Activated CD4-positive, alpha-beta T cell treated with anti-CD3 and anti-CD28 coated beads, Interleukin-2, amount 10 ng/mL, durations not matched to agents 7 days and 5 days (primary cell): ENCODE measurements at places on chromosomes 12 and 14. TPM values are rescaled to one million over a fixed set of nuclear protein-coding genes. Genes with fewer than 3 reads are reported as not detected.
A peak's percentile ranks its signal among the peaks of the same experiment; 100 is the strongest.

DNA sequence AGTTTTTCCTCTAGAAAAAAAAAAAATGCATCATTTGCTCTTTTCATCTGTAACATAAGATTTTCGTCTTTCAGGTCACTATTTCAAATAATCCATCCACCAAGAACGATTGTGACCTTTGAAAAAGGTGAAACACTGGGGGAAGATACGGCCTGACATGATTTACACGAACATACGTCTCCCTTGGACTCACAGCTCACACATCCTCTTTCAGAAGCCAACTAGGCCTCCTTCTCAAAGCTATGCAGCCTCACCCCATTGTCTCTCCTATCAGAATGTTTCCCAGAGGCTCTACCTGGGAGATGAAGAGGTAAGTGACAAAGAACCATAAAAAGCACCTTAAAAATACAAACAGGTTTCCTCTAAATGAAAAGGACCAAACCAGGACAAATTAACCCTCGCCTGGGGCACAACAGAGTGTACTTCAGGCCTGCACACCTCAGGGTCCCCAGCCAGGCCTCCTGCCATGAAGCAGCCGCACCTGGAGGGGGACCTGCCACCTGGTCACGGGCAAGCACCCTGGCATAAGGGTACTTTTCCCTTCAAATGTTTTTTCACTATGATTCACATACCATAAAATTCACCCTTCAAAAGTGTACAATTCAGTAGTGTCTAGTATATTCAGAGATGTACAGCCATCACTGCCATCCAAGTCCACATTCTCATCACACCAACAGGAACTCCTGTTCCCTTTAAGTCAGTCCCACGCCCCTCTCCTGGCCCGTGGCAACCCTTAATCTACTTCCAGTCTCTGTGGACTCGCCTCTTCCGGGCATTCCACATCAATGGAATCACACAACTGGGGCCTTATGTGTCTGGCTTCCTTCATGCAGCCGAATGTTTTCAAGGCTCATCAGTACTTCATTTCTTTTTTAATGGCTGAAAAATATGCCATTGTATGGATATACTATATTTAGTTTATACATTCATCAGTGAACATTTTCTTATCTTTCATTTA lies 5.4 kb downstream of the SLC15A4 start:
- H3K36me3 ChIP-seq, result peaks cover 42% of the 10 kb centered on the region
- no peaks in the 10 kb centered on the region for H3K27me3 ChIP-seq
- H3K4me1 ChIP-seq, result peaks cover 61% of the 10 kb centered on the region
- no peak for DNase-seq

The RAD51AP1 gene
- 52.3 TPM for total RNA-seq

GRCh38 chr12:84696908-84697540 lies 215.6 kb downstream of the SLC6A15 start:
- no peaks in the 10 kb centered on the region for H3K27me3 ChIP-seq
- no peaks in the 10 kb centered on the region for H3K36me3 ChIP-seq
- no peaks in the 10 kb centered on the region for H3K4me1 ChIP-seq
- no peak overlapping the region for H3K27ac ChIP-seq
- H3K4me3 ChIP-seq, result no peak overlapping the region
- DNase-seq, result no peak

The DYRK2 gene
- 69.8 TPM for total RNA-seq

DNA sequence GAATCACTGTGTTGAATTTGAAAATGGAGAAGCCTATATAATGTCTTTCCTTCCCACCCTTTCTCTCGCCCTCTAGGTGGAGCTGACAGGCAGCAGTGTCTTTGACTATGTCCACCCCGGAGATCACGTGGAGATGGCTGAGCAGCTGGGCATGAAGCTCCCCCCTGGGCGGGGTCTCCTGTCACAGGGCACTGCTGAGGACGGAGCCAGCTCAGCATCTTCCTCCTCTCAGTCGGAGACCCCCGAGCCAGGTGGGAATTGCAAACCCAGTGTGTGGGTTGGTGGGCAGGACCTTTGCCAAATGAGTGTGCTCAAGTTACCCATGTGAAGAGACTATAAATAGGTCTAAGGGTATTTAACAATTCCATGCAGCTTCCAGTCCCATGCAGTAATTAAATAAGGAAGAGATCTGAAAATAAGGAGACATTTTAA lies 274.7 kb downstream of the EGLN3 start:
- H3K4me1 ChIP-seq, result no peaks in the 10 kb centered on the region
- no peaks in the 10 kb centered on the region for H3K27me3 ChIP-seq
- DNase-seq, result no peak
- no peak overlapping the region for H3K4me3 ChIP-seq
- no peaks in the 10 kb centered on the region for H3K36me3 ChIP-seq
- no peak overlapping the region for H3K27ac ChIP-seq

The UTP20 gene
- 15.9 TPM for total RNA-seq

The KRT6C gene
- total RNA-seq, result not detected

DNA sequence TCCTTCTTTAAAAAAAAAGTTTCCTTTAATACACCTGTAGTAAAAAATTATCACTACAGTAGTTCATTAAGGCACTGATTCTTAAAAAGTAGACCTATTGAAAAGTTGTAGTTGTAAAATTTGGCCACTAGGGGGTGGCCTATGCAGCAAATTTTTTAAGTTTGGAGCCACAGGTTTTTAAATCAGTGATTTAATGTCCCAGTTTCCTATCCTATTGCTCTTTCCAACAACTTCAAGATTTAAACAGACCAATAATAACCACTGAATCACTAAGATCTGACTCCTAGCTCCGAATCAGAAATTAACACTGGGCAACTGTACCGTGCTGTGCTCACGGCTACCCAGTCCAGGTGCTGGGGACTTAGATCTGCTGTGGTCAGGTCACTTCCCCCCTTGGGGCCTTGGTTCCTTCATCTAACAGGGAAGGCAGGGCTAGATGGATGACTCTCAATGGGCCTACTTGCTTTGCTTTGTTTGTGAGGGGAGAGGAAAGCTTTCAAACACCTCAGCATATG lies 279.3 kb downstream of the MED13L start:
- no peak overlapping the region for H3K4me3 ChIP-seq
- DNase-seq, result peak; percentile 35
- H3K4me1 ChIP-seq, result peaks cover 7% of the 10 kb centered on the region
- H3K27me3 ChIP-seq, result no peaks in the 10 kb centered on the region

The GLT8D2 gene
- not detected for total RNA-seq

DNA sequence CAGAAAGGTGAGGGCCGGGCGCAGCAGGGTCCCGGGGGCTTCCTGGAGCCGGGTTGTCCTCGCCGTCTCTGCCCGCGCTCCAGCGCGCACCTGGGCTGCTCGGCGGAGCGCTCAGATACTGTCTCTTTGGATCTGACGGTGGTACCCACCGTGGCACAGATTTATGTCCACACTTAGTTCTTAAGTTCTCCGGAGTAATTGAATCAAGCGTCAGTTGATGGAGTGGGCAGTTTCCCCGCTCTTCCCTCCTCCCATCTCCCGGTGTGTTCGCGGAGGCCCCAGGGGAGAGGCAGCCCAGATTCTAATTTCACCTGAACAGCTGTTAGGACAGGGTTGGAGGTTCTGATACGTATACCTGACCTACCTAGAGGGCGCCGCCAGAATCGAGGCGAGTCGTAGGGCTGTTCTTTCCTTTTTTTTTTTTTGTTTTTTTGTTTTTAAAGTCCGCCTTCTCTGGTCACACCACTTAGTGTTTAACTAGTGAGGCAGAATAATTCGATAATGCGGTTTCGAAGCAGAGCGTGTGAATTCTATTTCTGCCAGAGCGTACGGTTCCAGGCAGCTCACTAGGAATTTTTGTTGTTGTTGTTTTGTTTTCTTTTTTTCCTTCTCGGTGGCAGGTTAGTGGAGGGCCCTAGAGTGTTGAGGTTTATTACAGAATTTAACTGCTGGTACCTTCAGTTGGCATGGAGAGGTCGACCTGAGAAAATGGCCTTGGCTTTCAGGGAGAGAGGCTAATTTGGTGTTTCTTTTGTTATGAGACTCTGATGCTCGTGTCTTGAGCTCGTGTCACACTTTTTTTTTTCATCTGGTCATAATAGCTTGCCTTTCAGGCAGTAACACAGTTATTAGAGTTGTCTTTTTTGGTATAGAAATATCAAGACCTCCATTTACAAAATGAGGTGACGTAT lies 22.3 kb upstream of the GNS start:
- peaks cover 5% of the 10 kb centered on the region for H3K36me3 ChIP-seq
- H3K27me3 ChIP-seq, result peaks cover 75% of the 10 kb centered on the region
- DNase-seq, result no peak

DNA sequence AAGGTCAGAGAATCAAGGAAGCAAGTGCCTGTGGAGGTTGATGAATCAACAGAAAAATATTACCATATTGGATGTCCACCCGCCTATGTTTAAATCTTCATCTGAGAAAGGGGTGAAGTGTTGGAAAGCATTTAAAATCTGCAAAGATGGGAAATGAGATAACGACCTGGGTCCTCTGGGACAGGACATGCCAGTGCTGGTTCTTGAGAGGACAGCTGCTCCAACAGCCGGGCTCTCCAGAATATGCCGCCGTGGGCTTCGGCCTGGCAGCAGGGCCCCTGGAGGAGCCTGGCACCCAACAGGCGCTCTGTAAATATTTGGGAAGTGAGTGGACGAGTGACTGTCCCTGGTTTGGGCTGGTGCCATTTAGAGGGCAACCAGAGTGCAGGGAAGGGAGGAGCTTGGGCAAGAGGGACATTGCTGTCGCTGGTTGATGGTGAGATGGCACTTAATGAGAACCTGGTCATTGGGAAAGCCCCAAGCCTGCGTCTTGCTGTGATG lies 129.9 kb downstream of the KCNA5 start:
- H3K27ac ChIP-seq, result no peak overlapping the region
- no peaks in the 10 kb centered on the region for H3K36me3 ChIP-seq
- H3K4me1 ChIP-seq, result no peaks in the 10 kb centered on the region
- H3K4me3 ChIP-seq, result no peak overlapping the region

The CDKN3 gene
- 116 TPM for total RNA-seq
